Ecto neural progenitor cell (in vitro differentiated cells): ENCODE measurements at places on chromosomes 7 and 10.
A peak's percentile ranks its signal among the peaks of the same experiment; 100 is the strongest.

DNA sequence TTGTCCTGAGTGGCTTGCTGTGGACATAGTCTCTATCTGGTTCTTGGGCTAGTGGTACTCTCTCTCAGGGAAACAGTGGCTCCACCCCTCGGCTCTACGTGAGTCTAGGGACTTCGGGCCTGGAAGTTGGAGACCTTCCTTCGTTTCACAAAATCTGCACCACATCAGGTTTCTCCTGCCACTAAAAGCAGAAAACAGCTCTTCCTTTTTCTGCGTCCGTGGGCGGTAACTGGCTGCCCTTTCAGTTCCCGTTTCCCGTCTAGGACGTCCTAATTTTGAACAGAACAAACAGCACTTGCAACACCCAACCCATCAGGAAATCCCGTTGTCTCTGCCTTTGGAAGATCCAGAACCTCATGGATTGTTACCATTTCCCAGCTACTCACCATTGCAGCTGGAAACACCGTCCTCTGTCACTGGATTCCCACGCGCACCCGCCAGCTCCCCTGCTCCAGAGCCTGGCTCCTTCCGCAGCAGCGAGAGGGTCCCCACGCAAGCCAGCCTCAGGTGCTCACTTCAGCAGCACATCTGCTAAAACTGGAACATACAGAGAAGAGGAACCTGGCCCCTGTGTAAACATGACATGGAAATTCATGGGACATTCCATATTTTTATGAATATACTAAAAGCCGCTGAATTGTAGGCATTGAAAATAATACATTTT is 311.4 kb upstream of the AKR1E2 start:
- no peak for DNase-seq

DNA sequence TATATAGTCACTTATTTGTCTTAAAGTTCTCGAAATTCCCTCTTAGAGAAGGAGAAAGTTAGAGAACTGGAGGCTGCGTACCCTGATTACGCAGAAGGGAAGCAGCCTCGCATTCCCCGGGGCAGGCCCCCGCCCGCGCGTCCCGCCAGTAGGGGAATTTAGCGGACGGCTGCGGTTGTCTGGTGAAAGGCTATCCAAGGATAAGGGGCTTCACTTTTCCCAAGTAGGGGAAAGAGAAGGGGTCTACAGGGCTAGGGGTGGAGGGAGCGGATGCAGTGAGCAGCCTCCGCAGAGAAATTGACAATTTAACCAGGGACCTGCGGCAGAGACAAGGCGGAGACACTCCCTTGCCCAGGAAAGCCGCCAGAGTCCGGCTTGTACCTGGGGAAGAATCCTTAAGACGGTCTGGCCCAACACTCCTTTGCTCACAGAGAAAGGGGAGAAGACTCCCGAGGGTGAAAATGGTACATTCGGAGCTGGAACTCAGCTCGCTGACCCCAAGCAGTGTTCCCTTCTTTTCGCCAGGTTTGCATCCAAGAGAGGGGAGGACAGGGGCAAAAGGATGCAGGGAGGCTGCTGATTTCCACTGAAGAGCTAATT is 994 bp upstream of the MAGI2 start:
- peak; percentile 72 for DNase-seq

DNA sequence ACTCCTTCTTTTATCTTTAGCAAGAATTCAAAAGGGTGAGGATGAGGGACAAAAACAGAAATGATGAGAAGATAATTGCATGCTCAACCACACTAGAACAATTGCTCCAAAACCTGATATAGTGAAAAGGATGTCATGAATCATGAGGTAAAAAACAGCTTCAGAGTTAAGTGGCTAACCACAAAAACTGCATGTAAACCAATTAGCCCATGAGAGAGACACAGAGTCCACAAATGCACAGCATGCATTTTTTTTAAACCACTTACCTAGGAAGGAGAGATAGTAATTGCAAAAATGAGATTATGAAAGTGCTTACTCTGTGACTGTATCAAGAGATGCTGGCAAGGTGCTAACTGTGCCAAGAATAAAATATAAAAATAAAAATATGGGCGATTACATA is 132.9 kb downstream of the MBL2 start:
- DNase-seq: no peak

- DNase-seq: no peak
These were observed 77.9 kb downstream of the HIPK2 start for GRCh38 chr7:139699640-139700504.

DNA sequence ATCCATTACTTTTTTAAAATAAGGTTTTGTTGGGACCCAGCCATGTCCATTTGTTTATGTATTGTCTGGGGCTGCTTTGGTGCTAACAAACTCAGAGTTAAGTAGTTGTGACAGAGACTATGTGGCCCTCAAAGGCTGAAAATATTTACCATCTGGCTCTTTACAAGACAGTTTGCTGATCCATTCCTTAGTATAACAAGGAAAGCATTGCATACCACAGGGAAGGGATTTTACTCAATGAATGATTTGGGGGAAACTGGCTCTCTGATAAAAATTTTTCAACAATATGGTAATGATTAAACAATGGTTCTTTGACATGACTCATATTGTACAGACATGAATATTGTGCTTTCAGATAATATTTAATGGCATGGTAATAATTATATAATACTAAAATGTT is 738.1 kb downstream of the KCNMA1 start:
- no peak for DNase-seq

DNA sequence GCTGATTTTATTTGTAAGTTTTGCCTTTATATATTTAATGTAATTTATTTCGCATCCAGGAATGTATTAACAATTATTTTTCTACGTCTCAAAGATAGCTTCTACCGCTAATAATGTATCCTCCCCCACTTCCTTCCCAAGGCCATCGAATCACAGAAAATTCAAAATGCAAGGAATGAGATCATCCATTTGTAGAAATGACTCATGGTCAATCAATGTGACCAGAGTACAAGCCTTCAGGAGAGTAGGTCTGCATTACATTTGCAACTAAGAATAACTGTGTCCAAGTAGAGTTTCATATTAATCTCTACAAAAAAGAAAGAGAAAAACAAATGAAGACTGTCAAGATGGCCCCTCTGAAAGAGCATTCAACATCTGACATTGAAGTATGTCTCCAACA is 205.9 kb upstream of the PHF14 start:
- DNase-seq: no peak

GRCh38 chr10:14468023-14468441 is 137.3 kb upstream of the FRMD4A start:
- no peak for DNase-seq

DNA sequence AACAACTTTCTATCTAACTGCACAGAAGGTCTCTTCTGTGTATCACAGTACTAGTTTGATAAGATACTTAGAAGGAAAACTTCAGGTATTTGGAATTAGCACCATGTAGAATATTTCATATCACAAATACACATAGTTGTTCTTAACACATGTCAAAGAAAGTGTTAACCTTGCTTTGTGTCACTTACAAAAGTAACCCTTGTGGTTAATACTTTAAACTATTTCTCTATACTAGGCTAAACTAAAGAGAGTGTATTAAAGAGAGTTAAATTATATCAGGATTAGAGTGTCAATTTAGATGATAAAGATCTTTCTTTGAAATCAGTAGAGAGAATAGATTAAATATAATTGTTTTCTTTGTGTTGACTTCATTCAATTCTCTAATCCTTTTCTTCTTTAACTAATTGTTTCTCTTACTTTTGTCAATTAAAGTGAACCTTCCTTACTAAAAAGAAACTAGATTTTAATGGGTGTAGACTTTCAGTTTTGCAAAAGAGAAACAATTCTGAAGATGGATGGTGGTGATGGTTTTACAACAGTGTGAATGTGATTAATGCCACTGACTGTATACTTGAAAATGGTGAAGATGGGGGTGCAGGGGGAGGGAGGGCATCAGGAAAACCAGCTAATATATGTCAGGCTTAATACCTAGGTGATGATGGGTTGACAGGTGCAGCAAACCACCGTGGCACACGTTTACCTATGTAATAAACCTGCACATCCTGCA is 67.8 kb downstream of the CHN2 start:
- DNase-seq: no peak

DNA sequence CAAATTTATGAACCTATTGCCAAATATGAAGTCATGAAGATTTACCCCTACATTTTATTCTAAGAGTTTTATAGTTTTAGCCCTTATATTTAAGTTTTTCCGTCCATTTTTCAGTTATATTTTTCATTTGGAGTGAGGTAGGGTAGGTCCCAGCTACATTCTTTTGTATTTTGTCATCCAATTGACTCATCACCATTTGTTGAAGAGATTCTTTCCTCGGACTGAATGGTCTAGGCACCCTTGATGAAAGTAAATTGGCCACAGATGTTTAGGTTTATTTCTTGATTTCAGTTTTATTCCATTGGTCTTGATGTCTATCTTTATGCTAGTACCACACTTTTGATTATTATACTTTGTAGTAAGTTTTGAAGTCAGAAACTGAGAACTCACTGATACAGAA is 22.7 kb downstream of the CYP2C19 start:
- DNase-seq: no peak

- no peak for DNase-seq
These were observed 58.4 kb upstream of the EN2 start for GRCh38 chr7:155399577-155399976.

GRCh38 chr7:2403718-2404648 is 572 bp downstream of the CHST12 start:
- no peak for DNase-seq

DNA sequence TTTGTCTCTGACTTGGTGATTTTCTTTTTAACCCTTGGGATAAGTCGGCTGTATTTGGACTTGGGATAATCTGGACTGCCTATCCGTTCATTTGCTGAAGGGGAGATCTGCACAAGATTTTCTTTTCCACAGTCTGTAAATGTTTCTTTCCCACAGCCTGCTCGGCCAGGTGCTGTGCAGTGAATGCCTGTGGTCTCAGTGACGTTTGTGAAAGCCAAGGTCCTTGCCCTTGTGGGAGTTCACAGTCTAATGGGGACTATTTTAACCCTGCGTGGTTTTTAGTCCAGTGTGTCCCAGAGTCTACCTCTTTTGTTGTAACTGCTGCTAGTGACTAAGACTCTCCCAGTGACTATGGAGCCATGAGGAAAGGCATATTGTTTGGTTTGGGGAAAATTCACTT is 8.9 kb downstream of the PNLIP start:
- no peak for DNase-seq

DNA sequence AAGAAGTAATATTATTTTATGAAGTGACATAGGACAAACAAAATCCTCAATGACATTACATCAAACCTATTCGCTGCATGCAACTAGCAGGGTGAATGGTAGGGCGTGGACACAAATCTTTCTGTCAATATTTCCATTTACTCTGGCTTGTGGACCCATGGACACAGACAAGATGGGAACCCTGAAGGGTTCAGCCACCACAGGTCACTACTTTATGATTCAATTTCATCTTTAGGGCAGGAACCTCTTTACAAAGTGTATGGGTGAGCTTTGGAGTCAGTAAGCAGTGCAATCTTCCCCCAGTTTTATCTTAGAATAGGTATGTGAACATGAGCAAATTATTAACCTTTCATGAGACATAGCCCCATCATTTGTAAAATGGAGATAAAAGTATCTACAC is 982.4 kb upstream of the LRRTM3 start:
- no peak for DNase-seq

GRCh38 chr7:127770885-127771284 is 118.9 kb downstream of the SND1 start:
- DNase-seq: no peak

DNA sequence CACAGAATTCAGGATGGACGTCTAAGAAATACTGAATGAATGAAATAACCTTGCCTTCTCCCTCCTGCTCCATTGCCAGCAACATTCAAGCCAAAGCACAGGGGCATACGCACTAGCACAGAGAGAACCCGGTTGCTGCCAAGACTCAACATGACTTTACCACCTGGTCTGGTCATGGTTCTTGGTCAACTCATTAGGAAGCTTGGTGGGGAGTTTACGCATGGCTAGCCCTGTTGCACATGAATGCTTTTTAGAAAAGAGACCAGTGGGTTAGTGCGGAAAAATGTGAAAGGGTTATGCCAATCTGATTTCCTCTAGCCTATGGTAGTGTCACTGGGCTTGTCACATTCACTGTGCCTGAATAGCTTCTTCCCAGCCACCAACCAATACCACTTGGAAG is 187.6 kb upstream of the NEBL start:
- DNase-seq: no peak

- no peak for DNase-seq
These were observed 6.7 kb upstream of the OTUD1 start for GRCh38 chr10:23432166-23432565.

- DNase-seq: no peak
These were observed 6.0 kb downstream of the SPRN start for GRCh38 chr10:133418289-133418993.

DNA sequence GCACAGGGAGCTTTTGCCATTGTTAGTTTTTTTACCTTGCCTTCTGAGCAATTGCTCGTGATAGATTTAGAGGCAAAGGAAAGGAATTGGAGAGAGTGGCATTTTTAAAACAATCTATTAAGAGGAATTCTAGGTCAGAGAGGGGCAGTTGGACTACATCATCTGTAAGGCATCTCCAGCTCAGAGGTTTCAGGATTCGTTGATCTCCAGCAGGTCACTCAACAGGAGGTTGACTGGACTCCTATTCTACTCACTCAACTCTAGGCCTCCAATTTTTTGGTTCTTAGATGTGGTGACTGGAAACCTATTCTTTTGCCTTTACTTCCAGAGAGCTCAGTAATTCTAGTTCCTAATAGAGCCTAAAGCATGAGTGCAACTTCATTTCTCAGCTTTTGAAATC is 42.8 kb downstream of the TBXAS1 start:
- no peak for DNase-seq

GRCh38 chr7:27165089-27165995 is at the start of gene HOXA9:
Gene HOXA9 (minus strand): TSS chr7:27165537. CDS start chr7:27165457, 80 bp downstream.
- no peak for DNase-seq

DNA sequence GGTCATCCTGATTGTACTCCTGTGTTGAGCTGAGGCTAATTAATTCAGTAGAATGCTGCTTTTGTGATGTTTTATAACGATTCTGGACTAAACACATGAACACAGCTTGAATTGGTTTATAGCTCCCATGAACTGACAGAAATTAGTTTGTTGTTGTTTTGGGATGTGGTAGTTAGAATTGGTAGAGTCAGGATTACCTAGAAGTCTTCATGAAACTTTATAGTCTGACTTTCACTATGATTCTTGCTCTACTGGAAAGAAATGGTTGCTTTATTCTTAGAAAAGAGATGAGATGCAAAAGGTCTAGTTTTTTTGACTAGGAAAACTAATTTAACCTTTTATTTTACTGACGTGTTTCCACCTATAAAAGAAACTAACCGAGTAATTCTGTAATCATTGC is 23.4 kb upstream of the TRUB1 start:
- no peak for DNase-seq

DNA sequence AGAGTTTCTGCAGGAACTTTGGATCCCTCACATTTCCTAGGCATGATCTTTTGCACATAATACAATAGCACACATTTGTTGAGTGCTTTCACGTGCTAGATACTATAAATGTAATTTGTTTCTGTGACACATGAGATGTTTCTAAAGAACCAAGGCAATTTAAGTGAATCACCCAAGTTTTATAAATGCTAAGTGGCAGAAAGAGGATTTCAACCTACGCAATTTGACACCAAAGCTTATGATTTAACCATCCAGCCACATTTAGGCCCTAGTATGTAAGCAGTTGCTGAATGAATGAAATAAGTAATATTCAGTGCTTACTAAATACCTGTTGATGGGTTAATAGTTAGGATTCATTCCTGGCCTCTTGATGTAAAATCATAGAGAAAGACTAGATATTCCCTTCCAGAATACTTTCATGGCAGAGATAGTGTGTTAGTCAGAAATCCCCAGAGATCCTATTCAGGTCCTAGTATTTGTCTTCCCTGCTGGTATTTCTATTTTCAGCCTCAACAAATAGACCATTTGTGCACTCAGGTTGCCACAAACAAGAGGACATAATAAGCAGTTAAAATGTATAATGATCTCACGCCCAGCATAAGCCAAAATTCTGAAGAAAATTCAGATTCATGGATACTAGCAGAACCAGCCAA is 572.6 kb downstream of the IPMK start:
- no peak for DNase-seq
